ENCODE measurements at places on chromosomes 16 and 17.

DNA sequence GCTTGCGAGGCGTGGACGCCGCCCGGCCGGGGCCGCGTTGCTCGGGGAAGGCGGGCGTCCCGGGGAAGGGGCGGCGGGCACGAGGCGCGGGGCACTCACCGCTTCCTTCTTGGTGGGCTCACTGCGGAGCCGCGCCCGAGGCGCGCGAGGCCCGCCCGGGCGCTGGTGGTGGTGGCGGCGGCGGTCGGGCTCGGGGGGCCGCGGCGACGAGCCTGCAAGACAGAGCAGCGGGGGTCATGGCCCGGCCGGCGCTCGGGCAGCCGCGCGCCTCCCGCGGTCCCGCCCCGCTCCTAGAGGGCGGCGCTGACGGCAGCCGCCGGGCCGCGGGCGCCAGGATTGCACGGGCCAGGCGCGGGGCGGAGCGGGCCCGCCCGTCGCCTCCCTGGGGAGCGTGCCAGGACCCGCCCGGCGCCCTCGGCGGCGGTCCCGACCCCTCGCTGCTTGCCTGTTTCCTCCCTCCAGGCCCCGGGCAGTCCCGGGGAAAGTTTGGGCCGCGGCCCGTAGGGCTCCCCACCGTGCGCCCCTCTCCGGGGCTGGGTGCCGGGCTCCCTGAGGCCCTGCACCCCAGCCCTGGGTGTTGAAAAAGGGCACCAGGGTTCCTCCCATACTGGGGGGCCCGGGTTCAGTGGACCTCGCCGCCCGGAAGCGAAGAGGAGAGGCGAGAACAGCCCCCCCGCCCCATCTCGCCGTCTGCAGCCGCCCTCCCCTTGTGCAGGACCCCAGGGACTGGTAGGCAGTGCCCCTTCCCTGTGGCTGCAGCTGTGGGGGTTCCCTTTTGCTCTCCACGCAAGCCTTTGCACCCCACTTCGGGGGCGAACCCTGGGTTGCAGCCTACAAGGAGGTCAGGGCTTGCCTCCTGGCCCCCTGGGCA lies at the start of gene C16orf74:
Gene C16orf74 (minus strand): TSS at position 270 of the 871 bp plus-strand sequence. CDS start 15,879 bp downstream, outside the sequence.
- DNase-seq = no peak

DNA sequence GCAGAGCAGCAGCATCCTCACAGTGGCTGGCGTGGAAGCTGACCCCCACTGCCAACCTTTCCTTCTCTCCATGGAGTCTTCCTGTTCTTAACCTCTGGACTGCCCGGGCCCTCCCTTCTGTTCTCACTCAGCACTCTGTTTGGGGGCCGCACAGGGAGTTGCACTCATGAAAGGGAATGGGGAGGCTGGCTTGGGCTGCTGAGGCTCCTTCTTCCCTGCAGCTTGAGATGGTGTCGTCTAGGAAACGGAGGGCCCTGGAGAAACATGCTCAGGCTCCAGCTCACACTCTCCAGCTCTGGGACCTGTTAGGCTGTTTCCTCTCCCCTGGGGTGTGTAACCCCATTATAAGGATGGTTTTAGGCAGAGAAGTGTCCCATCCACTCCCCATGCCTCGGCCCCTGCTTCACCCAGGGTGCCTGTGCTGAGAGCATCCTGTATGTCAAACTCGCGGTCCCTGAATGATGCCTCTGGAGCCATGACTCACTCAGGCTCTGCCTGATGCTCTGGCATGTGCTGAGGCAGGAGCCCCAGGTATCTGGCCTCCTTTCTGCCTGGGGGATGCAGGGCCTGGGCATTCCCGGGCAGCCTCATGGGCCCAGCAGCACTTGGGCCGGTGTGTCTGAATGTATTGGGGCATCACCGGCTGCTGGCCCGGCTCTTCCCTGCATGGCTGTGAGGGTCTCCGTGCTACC lies 18.9 kb downstream of the TMEM94 start:
- DNase-seq = no peak

DNA sequence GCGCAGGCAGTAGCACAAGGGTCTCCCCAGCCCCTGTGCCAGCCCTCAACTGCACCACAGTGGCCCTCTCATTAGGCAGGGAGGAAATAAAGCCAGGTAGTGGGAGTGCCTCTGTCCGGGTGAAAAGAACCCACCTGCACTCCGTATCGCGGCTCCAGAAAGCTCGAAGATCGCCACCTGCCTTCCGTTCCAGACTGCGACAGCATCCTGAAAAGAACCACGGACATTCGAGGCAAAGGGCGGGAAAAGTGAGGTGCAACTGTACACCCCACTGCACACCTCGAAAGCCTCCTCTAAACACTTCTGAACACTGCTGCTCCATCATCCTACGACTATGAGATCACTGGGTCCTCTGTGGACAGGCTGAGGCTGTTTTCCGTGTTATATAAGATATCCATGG lies 28.7 kb downstream of the IFT140 start:
- no peak for DNase-seq

DNA sequence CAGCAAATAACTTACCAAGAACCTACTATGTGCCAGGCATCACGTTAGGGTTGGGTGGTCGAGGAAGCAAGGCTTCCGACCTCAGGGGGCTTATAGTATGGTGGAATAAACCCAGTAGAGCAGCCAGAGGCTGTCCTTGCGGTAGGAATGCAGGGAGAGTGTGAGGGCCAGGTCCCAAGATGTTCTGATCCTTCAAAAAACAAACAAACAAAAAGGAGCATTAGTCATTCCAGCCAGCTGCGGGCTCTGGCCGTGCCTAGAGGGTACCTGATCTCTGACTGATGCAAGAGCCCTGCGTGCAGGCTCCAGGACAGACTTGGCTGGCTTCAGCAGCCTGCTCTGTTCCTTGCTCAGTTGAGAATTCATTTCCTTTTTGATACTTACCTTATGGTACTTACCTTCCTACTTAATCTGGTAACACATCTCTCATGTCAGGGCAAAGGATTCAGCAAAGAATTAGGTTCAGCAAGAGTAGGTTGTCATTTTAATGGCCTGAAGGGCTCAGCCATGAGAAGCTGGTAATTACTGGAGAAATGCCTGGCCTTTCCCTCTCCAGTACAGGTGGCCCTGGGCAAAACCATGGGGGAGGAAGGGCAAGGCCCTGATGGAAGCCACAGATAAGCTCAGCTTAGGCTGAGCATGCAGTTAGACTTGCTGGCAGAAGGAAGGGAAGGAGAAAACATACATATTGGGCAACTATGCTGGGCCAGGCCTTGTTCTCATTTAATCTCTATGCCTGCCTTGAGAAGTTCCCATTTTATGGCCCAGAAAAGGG lies 18.4 kb downstream of the CYB5D2 start:
- peak; percentile 63 for DNase-seq

GRCh38 chr16:30947859-30948666 lies 805 bp upstream of the ORAI3 start:
- DNase-seq = peak; percentile 96

GRCh38 chr17:12579288-12579687 lies 86.4 kb upstream of the MYOCD start:
- DNase-seq = no peak

DNA sequence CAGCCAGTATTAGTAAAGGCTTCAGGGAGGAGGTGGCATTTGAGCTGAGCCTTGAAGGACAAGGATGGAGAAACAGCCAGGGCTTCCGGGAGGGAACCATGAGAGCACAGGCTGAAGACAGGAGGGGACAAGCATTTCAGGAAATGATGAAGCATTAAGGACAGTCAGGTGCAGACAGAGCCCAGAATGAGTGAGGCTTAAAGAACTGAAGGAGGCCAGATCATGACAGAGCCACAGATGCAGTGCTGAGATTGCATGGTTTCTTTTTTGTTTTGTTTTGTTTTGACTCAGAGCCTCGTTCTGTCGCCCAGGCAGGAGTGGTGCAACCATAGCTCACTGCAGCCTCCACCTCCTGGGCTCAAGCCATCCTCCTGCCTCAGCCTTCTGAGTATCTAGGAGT lies 211.5 kb downstream of the SOX9 start:
- DNase-seq = no peak

GRCh38 chr16:50446861-50447260 lies 78.1 kb upstream of the BRD7 start:
- DNase-seq = no peak

DNA sequence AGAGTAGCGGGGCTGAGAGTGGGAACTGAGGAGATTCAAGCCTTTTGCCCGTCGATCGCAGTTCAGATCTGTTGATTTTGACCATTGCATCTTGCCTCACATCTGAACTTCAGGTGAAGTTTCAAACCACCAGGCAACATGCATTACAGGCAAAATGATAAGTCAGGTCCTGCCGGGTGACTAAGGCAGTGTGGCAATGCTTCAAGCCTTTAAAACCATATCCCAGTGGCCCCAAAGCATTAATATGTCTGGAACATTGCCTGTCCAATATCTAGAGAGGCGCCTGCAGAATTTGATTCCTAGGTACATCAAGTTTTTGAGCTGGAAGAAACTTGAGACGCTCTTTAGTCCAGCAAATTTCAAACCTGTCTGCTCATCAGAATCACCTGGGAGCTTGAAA lies 502.8 kb downstream of the MAF start:
- DNase-seq = no peak

DNA sequence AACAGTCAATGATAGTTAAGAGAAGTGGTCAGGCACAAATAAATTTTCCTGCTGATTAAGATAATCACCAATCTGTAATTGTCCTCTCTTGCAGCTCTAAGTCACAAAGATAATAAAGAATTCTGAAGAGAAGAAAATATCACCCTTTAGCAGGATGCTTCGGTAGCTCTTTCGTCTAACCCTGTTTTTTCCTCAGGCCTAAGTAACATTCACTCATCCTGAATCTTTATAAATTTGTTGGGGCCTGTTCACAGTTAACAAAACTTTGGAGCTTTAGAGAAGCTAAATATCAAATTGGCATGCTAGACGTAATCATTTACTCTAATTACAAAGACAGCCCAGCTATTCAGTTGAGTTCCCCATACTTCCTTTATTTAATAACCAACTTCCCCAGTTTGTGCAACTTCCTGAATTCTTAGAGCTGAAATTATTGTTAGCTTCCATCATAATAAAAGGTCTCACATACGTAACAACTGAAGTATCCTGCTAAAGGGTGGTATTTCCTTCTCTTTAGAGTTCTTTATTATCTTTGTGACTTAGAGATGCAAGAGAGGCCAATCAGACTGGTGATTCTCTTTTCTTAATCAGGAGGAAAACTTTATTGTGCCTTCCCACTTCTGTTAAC lies 118.6 kb downstream of the TANGO6 start:
- no peak for DNase-seq

GRCh38 chr17:14303343-14304221 lies 2.7 kb downstream of the HS3ST3B1 start:
- DNase-seq = no peak

GRCh38 chr17:50945779-50946222 lies 79.6 kb upstream of the TOB1 start:
- DNase-seq = no peak

- DNase-seq = no peak
Observed at GRCh38 chr16:56916571-56917403, 15.2 kb upstream of the HERPUD1 start.

- DNase-seq = no peak
Observed at GRCh38 chr17:31400481-31400950, 9.0 kb downstream of the RAB11FIP4 start.

DNA sequence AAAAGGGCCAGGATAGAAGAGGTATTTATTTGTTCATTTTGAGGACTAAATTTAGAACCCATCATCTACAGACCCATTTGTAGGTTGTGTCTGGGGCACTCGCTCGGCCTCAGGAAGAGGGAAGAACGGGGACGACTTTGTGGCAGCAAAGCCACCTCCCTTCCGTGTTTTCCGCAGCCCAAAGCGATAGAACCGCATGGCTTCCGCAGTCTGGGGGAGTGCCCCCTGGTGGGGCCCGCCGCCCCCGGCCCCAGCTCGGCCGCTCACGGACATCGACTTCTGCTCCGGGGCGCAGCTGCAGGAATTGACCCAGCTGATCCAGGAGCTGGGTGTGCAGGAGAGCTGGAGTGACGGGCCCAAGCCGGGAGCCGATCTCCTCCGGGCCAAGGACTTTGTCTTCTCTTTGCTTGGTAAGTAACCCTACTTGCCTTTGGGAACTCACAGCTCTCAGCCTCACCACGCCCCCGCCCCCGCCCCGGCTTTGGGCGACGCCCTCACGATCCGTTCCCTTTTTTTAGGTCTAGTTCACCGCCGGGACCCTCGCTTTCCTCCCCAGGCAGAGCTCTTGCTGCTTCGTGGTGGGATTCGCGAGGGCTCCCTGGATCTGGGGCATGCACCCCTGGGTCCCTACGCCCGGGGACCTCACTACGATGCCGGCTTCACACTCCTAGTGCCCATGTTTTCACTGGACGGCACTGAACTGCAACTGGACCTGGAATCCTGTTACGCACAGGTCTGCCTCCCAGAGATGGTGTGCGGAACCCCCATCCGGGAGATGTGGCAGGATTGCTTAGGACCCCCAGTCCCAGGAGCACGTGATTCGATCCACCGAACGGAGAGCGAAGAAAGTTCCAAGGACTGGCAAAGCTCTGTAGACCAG lies 681 bp downstream of the TMEM102 start:
- no peak for DNase-seq

GRCh38 chr17:80649672-80650330 lies 105.2 kb downstream of the RPTOR start:
- peak; percentile 42 for DNase-seq

- no peak for DNase-seq
Observed at GRCh38 chr16:89893642-89894548, 20.5 kb downstream of the TCF25 start.

DNA sequence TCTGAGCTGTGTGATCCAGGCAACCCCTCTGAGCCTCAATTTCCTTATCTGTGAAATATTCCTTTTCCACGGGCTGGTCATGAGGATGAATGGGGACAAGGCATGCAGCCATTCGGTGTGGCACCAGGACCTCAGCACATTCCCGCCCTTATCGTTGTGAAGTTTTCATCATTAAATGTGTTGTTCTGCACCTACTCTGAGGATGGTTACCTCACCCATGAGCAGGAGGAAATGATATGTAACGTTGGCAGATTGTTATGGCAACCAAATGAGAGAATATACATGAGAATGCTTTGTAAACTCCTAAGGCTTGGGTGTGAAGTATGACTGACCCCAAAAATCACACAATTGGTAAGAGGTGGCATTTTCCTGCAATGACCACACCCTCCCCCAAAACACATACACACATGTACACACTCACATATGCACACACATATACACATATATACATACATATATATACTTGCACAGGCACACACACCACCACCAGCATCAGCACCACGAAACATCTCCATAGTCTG lies 39.5 kb downstream of the SMARCE1 start:
- DNase-seq = no peak

- no peak for DNase-seq
Observed at GRCh38 chr17:38605411-38605840, 326 bp downstream of the SRCIN1 start.

DNA sequence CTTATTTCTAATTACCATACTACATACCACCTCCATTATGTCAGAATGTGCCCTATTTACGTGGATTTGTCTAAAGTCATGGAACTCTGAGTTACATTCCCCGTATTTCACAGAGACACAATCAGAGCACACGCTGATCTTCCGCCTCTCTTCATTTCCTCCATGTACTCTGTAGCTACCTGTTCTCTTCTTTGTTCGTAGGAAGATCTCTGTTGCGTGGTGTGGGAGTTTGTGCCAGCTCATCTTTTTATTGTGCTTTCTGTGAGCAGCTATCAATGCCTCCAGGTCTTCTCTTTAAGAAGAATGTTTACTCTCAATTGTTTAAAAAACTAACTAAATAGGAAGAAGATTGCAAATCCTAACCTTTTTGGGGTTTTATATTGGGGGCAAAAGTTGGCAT lies 26.9 kb downstream of the NLRC5 start:
- no peak for DNase-seq

All from kidney epithelial cell (primary cell).